ENCODE measurements at places on chromosomes 1 and 21.

- no peak for DNase-seq
These were observed 216.1 kb downstream of the PBX1 start for GRCh38 chr1:164774819-164775654.

DNA sequence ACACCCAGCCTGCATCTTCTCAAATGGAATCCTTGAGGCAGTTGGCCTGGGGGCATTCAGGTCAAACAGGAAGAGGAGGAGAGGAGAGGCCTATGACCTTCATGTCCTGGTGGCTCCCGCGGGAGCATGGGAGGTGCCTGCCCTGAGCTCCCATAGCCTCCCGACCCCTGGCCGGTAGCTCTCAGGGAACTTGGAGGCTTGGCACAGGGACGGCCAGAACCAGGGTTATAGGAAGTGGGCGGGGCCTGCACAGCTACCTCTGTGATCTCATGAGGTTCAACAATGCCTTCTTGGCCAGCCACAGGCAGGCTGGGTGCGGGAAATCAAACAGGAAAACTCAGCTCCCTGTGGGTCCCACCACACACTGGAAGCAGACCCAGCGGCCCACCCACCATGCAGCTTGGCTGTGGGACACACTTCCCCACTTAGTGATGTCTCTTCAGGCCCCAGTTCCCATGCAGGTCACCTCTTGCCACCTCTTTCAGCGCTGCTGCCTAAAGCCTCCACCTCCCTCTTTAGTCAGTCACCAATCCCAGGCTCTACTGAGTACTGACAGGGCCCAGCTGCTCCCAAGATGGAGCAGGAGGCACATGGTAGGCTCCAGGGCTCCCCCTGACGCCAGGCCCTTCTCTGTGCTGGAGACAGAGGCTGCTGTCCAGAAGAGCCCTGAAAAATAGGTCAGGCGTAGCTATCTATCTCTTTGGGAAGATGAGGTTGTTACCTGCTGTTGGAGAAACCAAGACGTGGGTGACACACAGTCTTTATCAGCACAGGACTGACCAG lies at the start of gene SLFNL1:
Gene SLFNL1, minus strand, starts transcription at position 200 of the 783 bp plus-strand sequence. CDS start 1,065 bp downstream, outside the sequence.
- DNase-seq = no peak

DNA sequence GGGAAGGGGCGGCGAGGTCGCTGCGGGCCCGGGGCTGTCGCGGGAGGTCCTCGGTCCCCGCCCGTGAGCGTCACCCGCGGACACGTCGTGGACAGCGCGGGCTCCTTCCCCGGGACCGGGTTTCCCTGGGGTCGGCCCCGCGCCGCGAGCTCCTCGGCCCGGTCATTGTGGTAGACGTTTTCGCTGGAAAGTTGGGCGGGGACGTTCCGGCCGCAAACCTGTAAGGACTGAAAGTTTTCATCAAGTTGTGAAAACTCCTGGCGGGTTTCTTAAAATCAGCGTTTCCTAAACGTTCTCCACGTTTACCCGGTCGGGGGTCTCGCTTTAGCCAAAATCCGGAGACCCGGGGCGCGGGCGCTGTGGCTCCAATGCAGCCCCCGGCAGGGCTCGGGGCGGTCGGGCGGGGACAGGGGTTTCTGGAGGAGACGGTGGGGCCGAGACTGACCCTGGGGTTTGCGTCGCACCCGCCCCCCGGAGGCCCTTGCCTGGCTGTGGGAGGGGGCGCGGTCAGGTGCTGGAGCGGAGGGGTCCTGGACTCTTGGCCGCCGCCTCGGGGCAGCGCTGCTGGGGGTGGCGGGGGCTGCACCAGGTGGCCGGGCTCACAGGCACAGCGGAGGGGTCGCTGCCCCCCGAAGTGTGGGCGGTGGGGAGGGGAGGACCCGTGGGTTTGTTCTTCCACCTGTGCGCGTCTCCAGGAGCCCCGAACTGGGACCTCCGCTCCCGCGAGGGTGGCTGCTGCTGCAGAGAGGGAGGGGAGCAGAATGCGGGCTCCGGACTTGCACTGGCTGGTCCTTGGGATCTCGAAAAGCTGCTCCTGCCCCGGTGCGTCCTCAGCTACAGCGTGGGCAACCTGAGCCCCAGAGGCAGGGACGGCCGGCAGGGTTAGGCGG lies 827 bp downstream of the PRKCZ start:
- DNase-seq = no peak

GRCh38 chr1:167043752-167044488 lies 46.3 kb downstream of the GPA33 start:
- peak; percentile 27 for DNase-seq

DNA sequence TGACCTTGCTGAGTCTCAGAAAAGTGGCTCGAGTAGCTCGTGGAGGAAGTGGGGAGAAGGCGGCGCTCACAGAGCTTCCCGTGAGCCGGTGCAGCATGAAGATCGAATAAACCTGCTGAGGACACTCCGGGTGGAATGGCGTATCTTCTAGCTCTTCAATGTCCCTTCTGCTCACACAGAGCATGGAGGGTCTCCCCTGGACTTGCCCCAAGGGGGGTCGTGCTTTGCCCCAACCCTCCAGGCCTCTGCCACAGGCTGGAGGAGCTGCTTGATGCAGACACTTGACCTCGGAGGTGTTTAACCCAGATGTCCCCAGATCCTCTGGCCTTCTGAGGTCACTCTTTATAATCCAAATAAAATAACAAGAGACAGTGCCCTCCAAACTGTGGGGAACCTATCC lies 2.2 kb upstream of the KRTAP10-12 start:
- DNase-seq = no peak

DNA sequence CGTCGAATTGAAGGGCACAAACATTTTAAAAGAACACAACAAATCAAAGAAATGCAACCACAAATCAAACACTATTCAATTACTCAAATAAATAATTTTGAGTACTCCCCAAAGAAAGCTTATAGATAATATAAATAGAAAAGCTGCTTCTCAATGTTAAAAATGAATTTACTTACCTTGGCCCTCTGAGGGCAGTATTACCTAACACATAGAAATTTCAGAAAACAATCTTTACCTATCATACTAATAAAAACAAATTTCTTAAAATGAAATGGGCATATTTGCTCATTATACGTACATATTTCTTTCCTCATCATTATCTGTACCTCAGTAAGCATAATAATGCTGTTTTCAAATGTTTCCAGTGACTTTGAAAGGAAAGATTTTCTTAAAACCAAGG lies 141.8 kb downstream of the AKT3 start:
- DNase-seq = no peak

DNA sequence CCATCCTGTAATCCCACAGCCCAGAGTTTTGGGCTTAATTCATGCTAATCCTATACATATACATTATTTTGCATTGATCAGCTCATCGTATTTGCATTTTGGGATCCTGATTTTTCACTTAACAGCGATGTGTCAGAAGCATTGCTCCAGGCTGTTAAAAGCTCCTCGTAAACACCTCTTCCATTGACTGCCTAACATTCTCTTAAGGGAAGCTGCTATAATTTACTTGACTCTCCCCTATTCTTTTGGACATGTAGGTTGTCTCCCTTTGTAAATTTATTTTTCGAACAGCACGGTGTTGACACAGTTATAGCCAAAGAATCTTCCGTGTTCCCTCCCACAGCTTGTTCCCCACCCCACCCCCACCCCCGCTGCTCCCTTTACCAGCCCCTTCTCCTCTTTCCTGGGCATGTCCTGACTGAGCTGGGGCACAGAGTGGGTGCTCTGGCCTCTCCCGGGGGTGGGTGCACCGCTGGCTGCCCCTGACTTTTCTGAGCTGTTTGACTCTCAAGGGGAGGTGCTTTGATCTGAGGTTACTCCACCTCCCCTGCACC lies 22.8 kb downstream of the LDLRAP1 start:
- DNase-seq = no peak

GRCh38 chr1:113931451-113931851 lies 2.3 kb downstream of the HIPK1 start:
- no peak for DNase-seq

DNA sequence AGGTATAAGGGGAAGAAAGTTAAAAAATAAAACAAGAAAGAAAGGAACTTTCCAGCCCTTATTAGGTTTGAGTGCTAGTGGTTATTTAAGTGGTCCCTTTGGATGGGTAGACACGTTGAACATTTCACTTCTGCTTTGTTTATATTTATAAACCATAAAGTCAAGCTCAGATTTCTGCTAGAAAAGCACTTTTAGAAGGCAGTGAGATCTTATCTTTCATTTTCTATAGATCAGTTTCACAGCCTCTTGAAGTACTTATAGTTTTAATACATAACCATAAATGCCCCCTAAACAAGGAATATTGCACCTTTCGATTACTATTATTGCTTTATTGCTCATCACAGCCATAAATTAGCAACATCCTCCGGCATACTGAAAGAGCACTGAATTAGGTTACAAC lies 446.8 kb upstream of the PLXNA2 start:
- no peak for DNase-seq

GRCh38 chr21:22900490-22900889 lies 1902.3 kb downstream of the NCAM2 start:
- DNase-seq = no peak

- DNase-seq = no peak
These were observed 3.7 kb downstream of the ATP1B1 start for GRCh38 chr1:169110236-169110635.

DNA sequence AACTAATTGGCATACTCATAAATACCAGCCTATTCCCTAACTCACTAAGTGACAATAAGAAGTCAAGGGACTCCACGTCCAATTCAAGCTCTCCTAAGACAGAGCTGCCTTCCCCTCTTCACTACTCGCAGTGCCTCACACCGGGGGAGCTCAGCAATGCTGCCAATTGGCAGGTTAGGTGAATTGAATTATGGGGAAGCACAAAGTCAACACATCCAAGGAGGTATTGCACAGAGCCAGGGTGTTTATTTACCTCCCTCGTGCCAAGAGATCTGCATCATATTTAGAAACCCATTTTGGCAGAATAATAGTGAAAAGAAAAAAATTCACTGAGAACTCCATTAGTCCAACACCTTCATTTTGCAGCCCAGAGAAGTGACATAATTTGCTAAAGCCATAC lies 20.4 kb upstream of the TNR start:
- DNase-seq = no peak

- no peak for DNase-seq
These were observed 23.7 kb downstream of the IRF2BP2 start for GRCh38 chr1:234586304-234586703.

DNA sequence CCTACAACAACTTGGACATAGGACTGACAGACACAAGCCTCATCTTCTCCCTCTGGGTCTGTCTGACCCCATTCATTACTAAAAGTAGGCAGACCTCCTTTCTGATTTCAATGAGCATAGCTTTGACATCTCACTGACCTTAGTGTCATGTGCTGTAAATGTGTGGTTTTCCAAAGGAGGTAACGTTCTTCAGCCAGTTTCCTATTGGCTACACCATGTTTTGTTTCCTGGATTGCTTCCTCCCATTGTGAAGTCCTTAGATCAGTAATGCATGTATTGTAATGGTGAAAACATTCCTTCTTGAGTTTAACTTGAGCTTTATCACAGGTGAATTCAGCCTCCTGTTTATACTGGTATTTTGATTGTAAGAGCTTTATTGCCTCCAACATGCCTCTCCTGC lies 20.6 kb downstream of the STXBP3 start:
- DNase-seq = no peak

DNA sequence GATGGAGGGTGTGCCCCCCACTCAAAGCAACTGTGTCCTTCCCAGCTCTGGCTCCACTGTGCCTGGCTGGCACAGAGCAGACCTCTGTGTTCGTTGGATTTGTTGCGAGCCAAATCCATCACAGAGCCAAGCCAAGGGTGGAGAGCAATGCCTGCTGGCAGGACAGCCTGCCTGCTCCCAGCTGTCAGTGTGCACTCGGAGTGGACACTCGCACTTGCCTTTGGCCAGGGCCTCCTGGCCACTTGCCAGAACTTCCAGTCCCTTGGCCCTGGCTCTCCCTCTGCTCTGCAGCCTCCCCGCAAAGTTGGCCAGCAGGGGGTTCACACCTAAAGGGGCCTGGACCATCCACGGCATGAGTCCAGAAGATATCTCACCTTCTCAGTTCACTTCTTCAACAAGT lies 16.4 kb downstream of the HEYL start:
- no peak for DNase-seq

- no peak for DNase-seq
These were observed 575.5 kb downstream of the MRPL39 start for GRCh38 chr21:25031750-25032149.

- no peak for DNase-seq
These were observed 23.1 kb upstream of the ATP6V1G3 start for GRCh38 chr1:198563583-198563982.

DNA sequence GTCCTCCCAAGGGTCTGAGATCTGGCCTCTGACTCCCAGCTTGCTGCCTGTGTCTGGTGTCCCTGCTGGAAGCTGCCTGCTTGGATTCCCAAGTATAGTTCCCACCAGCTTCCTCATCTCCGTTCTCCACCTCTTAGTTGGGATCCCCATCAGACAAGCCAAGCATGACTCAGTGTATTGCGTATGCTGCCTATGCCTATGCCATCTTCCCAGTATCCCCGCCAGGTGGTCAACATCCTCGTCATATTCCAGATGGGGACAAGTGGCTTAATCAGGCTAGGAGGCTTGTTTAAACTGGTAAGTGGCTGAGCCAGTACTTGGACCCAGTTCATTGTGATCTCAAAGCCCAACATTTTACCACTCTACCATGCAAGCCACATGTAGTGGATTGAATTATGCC lies 204.4 kb downstream of the GRIK3 start:
- no peak for DNase-seq

DNA sequence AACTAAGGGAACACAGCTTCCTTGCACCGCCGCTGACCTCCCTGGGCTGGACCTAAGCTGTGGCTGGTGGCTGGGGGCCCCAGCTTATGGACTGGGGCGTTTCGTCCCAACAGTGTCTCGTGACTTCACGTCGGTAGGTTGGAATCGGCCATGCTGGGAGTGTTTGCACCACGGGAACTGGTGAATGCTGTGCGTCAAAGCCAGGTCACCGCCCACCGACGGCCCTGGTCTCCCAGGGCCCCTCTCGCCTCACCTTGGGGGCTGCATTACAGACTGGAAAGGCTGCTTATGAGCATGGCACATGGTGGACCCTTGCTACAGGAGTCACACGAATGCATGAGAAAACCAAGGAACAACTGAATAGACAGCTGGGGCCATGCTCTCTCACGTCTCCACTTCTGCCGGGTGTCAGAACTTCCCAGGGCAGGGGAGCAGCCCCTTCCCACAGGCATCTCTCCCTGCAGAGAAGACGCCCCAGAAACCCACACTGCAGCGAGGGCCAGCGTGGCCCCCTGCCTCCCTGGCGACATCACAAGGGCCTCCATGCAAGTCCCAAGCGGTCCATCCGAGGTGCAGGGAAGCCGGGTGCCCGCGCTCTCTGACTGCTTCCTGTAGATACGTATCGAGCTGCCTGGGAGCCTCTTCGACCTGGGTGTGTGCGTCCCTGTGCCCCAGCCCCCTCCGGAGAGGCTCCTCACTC lies 81.7 kb downstream of the SIK1 start:
- DNase-seq = no peak

DNA sequence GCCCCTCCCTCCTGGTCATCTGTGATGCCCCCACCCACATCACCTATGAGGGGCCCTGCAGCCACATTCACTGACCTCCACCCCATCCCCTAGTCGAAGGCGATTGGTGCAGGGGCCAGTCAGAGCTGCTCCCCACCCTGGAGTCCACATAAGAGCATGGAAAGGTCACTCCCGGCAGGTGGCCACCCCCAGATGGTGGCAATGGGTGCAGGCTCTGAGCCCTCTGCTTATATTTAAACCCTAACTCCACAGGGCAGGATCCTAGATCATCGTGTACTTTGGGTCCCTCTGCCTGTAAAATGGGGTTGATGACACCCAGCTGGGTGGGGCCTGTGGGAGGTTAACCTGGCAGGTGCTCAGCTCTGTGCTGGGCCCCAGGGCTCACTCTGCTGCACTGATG lies 186.8 kb upstream of the C1orf174 start:
- DNase-seq = no peak

Measured in bone marrow (tissue), 2 donors.